Stimulated activated CD8-positive, alpha-beta memory T cell treated with anti-CD3 and anti-CD28 coated beads, Interleukin-15, amount 100 ng/mL, for 1 hour (primary cell): ENCODE measurements at places on chromosomes 5 and 9.

GRCh38 chr5:113507601-113508000 is 5.9 kb upstream of the YTHDC2 start:
- DNase-seq: no peak

GRCh38 chr9:105245891-105246161 is 1.4 kb downstream of the SLC44A1 start:
- DNase-seq: no peak

DNA sequence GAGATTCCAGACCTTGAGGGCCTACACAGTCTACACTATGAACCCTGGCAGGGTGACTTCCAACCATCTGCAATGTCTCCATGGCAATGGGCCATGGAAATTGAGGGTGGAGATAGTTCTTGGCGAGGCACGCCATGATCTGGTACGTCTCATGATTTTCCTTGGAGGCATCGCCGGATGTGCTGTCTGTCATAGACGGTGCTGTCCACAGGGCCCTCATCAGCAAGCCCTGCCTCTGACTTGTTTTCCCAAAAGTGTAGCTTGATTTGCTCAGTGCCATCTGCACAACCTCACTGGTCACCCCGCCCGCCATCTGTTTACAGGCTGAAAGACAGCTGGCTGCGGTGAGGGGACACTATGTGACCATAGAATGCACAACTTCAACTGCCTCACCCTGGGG is 73.5 kb downstream of the BOD1 start:
- no peak for DNase-seq

- no peak for DNase-seq
Measured at GRCh38 chr9:36204906-36205547, 14.3 kb downstream of the CLTA start.

DNA sequence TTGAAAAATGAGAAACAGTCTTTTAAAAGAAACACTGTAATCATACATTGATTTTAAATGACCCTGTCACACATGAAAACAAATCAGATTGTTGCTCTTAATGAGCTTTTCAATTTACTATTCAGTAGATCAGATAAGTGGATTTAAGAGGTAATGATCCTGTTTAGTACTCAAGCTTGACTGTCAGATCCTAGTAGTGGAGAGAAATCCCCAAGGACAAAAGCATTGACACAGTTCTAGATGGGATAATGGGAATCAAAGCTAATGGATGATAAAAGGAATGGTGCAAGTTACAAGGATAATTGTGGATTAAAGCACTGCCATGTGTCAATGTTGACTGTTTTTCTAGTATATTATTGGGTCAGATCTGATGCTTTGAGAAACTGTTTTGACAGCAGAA is 142.3 kb upstream of the TLX3 start:
- DNase-seq: no peak

- DNase-seq: no peak
Measured at GRCh38 chr5:37090123-37090726, 159.0 kb downstream of the CPLANE1 start.
